ENCODE measurements at places on chromosomes 6 and 20.
A peak's percentile ranks its signal among the peaks of the same experiment; 100 is the strongest.

DNA sequence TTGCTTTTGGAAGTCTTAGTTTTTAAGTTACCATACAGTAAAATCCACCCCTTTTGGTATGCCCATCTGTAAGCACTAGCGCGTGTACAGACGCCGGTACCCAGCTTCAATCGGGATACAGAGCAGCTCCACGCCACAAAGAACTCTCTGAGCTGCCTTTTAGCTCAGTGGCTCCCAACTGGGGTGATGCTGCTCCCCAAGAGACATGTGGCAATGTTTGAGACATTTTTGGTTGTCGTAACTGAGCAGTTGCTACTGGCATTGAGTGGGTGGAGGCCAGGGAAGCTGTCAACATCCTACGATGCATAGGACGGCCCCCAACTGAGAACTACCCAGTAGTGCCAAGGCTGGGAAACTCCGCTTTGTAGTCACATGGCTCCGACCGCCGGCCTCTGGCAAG lies 73.3 kb downstream of the BMP7 start:
- no peak for DNase-seq

DNA sequence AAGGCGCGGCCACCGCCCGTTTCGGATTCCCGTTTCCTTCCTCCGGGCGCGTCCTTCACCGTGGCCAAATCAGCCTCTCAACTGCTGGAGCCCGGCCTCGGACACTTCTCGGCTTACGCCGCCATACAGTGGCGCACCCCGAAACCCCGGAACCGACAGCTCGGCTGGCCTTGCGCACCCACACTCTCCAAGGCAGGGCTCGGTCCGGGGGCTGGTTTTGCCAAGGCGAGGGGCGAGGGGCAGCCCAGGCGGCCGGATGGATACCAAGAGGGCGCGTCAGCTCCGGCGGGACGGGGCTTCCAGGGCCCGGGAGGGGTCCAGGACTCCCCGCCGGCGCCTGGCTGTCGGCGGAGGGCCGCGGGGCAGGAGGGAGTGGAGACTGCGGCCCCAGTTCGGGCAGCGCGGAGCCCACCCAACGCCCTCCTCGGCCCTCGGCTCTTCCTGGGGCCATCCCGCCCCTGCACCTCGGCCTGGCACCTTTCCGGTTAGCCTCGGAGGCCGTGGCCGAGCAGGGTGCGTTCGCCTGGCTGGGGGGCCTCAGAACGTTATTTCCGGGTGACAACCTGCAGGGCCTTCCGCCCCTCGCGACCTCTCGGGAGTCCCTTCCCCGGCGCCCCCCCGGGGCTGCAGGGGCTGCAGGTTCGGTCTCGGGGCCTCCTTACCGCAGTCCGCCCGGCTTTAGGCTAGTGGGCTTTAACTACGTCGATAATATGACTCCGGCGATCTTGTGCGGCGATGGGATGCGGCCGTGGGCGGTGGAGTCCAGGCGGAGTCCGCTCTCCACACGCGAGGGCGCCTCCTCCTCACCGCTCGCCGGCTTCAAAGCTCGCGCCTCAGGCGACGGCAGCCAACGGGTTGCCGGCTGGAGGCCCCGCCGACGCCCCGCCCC lies 697 bp upstream of the CEP43 start:
- DNase-seq = peak; percentile 66

- no peak for DNase-seq
Measured at GRCh38 chr20:3935295-3935955, 46.2 kb downstream of the PANK2 start.

DNA sequence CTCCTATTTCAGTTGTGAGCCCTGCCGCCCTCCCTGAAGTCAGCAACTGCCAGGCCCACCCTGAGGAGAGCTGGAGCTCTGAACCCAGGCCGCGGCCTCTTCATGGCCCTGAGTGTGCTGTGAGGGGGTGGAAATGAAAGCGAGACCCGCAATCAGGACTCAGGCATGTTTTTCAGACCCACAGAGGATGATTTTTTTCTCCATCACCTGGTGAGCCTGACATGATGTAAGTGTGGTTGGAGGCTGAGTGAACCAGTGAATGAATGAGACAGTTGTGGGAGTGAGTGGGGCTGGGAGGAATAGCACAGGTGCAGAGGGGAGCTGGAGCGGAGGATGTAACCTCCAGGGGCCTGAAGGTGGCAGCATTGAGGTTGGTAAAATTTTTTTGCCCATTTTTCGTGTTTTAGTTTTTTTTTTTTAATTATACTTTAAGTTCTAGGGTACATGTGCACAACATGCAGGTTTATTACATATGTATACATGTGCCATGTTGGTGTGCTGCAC lies 18.3 kb downstream of the RAET1L start:
- DNase-seq = peak; percentile 82

DNA sequence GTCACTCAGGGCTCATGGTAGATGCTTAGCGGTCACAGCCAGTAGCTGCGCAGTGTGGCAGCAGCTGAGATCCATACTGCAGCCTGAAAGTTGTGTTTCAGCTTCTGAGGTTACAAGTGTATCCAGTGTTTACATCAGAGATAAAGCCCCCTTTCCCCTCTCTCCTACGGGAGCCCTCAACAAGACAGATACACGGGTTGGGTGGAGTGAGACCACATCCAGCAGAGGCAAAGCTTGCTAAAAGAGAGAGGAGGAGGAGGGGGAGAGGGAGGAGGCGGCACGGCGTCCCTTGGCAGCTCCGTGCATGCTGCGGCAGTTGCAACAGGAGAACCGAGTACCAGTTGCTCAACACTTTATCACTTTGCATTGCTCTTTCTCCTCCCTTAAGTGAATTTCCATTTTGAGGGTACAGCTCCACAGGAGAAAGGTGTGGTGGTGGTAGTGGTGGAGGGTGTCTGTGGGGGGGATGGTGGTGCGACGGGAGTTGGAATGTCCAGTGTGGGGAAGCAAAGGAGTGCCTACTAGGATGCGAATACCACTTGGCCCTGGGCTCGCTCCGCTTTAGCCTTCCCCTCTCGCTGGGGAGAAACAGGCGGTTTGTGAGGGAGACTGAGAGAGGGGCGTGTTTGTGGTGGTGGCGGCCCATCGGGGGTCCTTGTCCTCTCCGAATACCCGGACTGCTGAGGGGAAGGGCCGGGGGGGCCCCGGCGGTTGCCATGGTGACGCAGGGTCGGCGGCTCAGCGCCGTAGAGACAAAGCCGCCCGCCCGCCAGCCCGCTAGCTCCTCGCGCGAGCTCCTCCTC lies 405 bp upstream of the RNF182 start:
- peak; percentile 92 for DNase-seq

GRCh38 chr20:10523443-10523842 lies 88.3 kb downstream of the SLX4IP start:
- DNase-seq = no peak

- DNase-seq = no peak
Measured at GRCh38 chr6:152273002-152273401, 364.2 kb downstream of the SYNE1 start.

DNA sequence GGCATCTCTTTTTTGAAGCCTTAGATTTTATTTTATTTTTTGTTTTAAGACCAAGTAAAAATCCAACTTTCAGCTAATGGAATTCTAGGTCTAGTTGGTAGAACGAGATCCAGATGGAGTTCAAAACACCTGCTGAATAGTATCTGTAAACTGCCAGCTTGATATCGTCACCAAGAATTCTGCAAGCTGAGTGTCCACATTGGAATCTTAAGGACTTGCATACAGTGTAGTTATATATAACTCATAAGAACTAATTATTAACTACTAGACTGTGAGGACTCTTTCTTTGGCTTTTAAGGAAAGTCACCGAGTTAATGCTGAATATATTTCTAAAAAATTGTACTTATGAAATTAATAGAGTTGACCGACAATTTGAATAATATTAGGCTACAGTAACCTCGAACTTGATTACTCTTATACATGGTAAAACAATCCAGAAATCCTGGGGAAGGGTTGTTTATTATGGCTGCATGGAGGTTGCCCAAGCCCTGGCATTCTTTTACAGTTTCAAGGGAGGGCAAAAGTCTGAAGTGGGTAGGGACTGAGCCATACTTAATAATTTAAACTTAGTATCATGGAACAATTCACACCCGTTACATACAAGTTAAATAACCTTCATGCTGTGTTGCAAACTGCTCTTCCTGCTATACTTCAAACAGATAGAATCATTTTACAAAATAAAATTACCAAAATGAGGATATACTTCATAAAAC lies 553.9 kb downstream of the PTPRT start:
- DNase-seq = no peak

GRCh38 chr6:62441182-62441581 lies 155.2 kb upstream of the KHDRBS2 start:
- DNase-seq = no peak

DNA sequence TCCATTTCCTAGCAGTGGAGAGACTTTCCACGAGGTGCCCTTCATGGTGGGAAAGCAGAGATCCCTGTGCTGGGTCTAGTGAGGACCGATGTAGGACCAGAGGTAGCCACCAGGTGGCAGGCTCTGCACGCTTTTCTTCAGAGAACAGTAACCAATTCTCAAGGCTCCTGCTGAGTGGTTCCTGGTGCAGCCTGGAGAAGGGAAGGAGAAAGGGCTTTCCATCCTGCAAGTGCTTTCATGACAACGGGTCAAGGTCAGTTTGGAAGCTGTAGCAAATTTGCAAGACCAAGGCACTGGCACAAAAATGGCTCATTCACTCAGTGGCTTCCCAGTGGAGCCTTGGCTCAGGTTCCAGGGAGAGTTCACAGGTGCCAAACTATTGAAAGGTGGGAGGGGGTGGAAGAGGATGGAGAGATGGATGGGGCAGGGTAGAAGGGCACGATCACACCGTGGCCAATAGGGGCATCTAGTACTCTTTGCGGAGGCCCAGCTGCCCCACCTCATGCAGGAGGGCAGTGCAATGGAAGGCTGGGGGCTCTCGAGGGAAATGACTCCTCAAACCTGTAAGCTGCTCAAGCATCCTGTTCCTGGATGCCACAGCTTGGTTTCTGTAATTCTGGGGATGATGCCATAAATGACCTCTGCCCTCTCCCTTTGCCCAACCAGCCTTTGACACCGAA lies 25.5 kb upstream of the KCNK16 start:
- peak; percentile 90 for DNase-seq

GRCh38 chr6:123118811-123119210 lies 122.8 kb downstream of the CLVS2 start:
- no peak for DNase-seq

DNA sequence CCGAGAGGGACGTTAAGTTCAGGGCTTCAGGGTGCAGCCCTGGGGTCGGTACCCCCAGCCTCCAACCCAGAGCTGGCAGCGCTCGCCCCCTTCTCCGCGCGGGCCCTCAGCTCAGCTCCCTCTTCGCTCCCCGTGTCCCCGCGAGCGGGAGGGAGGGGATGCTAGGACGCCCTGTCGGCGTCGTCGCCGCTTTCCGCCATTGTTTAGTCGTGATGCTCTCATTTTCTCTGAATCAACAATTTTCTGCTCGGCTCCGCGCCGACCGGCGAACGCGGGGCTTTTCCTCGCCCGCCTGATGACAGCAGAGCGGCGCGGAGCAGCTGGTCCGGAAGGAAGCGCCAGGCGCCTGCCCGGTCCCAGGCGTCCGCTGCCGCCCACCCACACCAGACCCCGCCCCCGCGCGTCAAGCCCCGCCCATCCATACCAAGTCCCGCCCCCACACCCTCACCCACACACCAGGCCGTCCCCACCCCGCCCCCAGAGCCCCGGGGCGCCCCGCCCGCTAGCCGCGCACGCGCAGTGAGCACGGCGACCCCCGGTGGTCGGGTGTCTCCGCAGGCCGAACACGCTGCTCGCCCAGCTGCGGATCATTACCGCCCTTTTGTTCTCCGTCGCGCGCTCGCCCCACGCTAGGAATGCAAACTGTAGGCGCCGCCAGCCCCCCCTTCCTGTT lies 50.1 kb upstream of the SLC32A1 start:
- peak; percentile 98 for DNase-seq

DNA sequence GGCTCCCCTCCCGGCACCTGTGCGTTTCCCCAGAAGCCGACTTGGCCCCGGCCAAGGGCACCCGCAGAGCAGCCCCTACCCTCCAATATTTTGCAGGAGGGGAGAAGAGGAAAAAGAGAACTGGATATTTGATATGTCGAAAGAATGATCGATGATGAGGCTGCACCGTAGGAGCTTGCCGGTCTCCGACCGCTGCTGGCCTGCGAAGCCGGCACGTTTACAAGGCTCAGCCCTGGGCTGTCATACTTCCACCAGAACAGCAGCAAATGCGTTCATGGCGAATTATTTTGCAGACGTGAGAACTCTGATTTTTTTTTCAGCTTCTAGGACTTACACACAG lies 296.7 kb downstream of the TFAP2C start:
- DNase-seq = peak; percentile 57

DNA sequence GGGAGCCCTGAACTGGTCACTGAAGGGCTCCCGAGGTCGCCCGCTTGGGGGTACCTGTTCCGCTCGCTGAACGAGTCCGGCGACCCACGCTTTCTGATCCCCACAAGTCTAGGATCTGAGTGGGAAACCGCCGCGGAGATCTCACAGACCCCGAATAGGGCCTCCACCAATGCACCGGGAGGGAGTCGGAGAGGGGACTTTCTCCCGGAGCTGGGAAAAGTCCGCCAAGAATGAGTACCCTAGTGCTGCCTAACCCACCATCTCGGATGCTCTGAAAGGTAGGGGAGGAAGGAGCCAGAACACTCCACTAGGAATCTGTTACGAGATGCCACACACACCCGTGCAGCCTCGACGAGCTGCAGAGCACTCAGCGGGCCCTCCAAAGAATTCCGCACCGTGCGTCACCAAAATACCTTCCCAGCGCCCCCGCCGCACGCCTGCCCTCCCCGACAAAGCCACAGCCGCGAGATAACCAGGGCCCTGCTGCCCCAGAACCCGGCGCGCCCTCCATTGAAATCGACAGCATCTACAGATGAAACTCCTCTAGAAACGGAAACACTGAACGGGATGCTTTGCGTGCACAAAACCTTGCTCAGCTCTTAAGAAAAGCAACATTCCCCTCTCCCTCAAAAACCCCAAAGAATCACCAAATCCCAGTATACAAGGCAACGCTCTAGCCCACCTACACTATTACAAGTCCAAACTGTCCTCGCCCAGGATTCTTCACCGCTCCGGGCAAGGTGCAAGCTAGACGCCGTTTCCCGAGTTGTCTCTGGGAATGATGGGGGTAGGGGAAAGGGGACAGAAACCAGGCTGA lies 686 bp downstream of the COL12A1 start:
- peak; percentile 70 for DNase-seq

DNA sequence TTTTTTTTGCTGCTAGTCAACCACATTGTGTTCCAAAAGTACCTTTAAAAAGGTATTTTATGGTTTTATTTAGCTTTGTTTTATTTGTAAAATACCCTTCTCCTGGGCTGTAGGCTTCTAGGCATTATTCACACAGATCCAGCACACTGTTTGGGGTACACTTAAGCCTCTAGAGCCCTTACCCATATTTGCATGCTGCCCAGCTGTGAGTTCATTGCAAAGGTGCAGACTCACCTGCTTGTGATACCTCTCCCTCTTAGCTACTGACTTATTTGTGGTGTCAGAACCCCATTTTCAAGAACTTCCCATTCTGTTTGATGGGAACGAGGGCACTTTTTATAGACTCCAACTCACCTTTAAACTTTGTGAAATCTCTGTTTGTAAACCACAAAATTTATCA lies 69.8 kb downstream of the RIN2 start:
- DNase-seq = no peak

Measured in H7 (cell line).